Left ventricle myocardium superior (tissue), 1 donor: ENCODE measurements at places on chromosomes 4 and X. TPM values are rescaled to one million over a fixed set of nuclear protein-coding genes. Genes with fewer than 3 reads are reported as not detected.

The FAM53A gene
- 1.3 TPM for total RNA-seq

DNA sequence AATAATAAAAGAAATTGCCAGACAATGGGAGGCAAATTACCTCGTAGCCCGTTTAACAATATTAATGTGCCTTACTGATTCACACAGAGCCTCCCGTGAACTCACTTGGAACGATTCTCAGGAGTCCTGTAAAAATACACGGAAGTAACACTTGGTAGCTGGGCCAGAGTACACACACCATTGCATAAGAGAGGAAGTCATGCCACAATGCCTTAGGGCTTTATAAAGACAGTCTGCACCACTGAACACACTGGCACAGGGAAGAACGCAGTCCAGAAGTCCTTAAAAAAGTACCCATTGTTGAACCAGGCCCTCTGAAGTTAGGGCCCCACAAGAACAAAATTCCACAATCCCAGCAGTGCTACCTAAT is 15.1 kb downstream of the SLC2A9 start:
- no peak for DNase-seq

GRCh38 chr4:36767596-36767995 is 476.9 kb upstream of the NWD2 start:
- no peak for DNase-seq

DNA sequence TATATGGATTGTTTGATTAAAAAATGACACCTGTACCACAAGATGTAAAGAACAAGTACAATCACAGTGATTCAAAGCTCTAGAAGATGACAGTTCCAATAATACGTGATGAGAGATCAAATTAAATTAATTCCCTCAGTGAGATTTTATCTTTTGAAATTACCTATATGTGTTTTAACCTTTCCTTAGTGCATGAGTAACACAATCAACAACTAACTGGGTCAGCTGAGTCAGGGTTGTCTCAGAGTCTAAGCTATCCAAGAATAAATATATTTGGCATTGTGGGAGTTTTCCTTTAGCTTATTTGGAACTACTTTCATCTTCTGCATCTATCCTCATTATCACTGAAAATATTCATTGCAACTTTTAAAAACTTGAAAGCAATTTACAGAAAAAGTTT is 162.8 kb downstream of the WDFY3 start:
- no peak for DNase-seq

DNA sequence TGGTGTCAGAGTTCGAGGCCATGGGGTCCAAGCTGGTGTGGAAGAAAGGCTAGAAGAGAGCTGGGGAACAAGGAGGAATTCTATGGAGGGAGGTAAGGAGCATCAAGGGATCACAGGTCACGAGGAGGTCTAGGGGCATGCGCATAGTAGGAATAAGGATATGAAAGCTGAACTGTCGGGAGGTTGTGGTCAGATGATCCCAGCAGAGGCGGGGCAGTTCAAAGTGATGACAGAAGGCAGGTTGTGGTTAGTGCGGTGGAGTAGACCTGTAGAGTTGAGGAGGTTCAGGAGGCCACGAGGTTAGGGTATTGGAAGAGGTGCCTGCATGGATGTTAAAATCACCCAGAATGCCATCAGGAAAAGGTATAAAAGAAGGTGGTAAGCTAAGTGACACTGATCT is 156.3 kb downstream of the TMEM164 start:
- no peak for DNase-seq

The GAGE1 gene
- total RNA-seq = not detected

DNA sequence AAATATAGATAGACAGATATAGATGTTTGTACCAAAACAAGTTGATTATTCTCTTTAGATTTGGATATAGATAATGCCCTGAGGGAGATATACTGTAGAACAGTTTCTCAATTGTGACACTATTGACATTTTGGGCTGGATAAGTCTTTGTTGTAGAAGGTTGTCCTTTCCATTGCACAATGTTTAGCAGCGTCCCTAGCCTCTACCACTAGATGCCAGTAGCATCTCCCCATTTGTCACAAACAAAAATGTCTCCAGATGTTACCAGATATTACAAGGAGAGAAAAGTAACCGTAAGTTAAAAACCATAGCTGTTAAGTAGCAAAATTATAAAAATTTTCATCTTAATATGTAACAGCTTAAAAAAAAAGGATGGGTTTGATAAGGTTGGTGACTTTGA is 2595.3 kb downstream of the ARAP2 start:
- no peak for DNase-seq

- peak; percentile 59 for DNase-seq
These were observed 7.1 kb downstream of the SLC49A3 start for GRCh38 chr4:681736-682451.

- no peak for DNase-seq
These were observed 84.1 kb downstream of the TMEM164 start for GRCh38 chrX:110086916-110087484.

The MAGEB10 gene
- not detected for total RNA-seq

GRCh38 chrX:38087594-38087993 is 81.2 kb downstream of the SYTL5 start:
- DNase-seq = no peak

- peak; percentile 86 for DNase-seq
These were observed 19.1 kb downstream of the SH3BP2 start for GRCh38 chr4:2811830-2812611.

The SMIM10 gene
- 5.3 TPM for total RNA-seq

The MYL5 gene
- 2.7 TPM for total RNA-seq

- DNase-seq = no peak
These were observed 189.2 kb upstream of the GK2 start for GRCh38 chr4:79597266-79597665.

GRCh38 chrX:35617836-35618235 is 180.3 kb upstream of the MAGEB16 start:
- no peak for DNase-seq

- no peak for DNase-seq
These were observed 34.7 kb upstream of the ASMTL start for GRCh38 chrX:1487401-1487800.

The CXorf65 gene
- not detected for total RNA-seq

DNA sequence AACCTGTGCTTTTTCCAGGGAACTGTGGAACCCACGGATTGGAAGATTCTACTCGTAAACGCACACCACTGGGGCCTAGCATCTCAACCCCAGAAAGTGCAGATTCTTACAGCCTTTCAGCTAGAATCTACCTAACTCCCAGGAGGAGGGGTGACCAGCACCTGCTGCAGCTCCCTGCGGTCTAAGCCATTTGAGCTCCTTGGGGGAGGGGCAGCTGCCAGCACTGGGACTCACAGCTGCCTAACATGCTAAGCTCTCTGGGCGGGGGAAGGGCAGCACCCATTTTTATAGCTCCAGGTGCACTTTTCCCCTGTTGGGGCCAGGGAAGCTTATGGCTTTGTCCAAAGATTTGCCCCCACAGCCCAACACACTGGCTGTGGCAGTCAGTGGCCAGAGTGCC is 595.7 kb upstream of the EPHA5 start:
- DNase-seq = no peak

The CHIC1 gene
- total RNA-seq = 11.4 TPM

- DNase-seq = no peak
These were observed 172.9 kb upstream of the GLRA2 start for GRCh38 chrX:14356401-14356800.

DNA sequence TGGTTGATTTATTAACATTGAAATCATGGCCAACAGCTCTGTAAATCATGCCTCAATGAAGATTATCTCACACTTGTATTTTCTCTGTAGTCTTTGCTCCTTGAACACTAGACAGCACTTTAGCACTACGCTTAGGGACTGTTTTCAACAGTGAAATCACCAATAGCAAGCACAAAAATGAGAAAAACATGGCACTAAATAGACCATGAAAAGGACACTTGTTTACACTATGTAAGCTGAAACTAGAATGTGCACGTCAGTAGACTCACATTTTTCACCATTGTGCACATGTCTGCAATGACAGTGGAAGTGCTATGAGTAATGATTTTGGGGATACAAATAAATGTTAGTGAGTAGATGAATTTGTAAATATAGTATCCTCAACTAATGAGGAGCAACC is 3.1 kb downstream of the BMP2K start:
- DNase-seq = no peak
